Astrocyte (in vitro differentiated cells and primary cell): ENCODE measurements at places on chromosomes 4 and X. TPM values are rescaled to one million over a fixed set of nuclear protein-coding genes. Genes with fewer than 3 reads are reported as not detected.

The FGFBP1 gene
- not detected in 2 replicates for total RNA-seq

The PNMA3 gene
- 0.82 and 0.93 TPM in 2 replicates for total RNA-seq

The H2BW2 gene
- not detected in 2 replicates for total RNA-seq

The REELD1 gene
- not detected in 2 replicates for total RNA-seq

The PRPS2 gene
- total RNA-seq: 11.8 and 12.6 TPM in 2 replicates

The RTL9 gene
- 0.91 and 0.94 TPM in 2 replicates for total RNA-seq

The DKC1 gene
- total RNA-seq: 52.0 and 60.5 TPM in 2 replicates

The PAGE5 gene
- not detected in 2 replicates for total RNA-seq

The MAGEA9B gene
- total RNA-seq: not detected in 2 replicates

The NKRF gene
- 10.8 and 11.6 TPM in 2 replicates for total RNA-seq

The SLC34A2 gene
- total RNA-seq: 0.26 and 0.32 TPM in 2 replicates

The SLC38A5 gene
- 36.0 and 51.6 TPM in 2 replicates for total RNA-seq

The HTR2C gene
- not detected in 2 replicates for total RNA-seq

The PF4V1 gene
- total RNA-seq: not detected in 2 replicates

The PPEF2 gene
- not detected in 2 replicates for total RNA-seq

The DCLK2 gene
- 6.2 and 6.9 TPM in 2 replicates for total RNA-seq

The DRP2 gene
- total RNA-seq: 4.2 and 5.4 TPM in 2 replicates

The APELA gene
- 0.30 and 0.89 TPM in 2 replicates for total RNA-seq

The ATP7A gene
- total RNA-seq: 15.0 and 17.2 TPM in 2 replicates

The RASGEF1B gene
- total RNA-seq: 0.77 and 1.5 TPM in 2 replicates

The EREG gene
- 0.14 and 0.30 TPM in 2 replicates for total RNA-seq

The HMX1 gene
- total RNA-seq: 0.25 TPM in 1 of 2 replicates, not detected in the other

The YIPF7 gene
- 0.30 and 0.31 TPM in 2 replicates for total RNA-seq

The CT47B1 gene
- not detected in 2 replicates for total RNA-seq

The MMRN1 gene
- 0.17 and 0.34 TPM in 2 replicates for total RNA-seq

The UCHL1 gene
- total RNA-seq: 1,149 and 1,154 TPM in 2 replicates

The CFAP47 gene
- total RNA-seq: not detected in 2 replicates

The ASMT gene
- not detected in 2 replicates for total RNA-seq

The WAS gene
- 0.75 and 1.1 TPM in 2 replicates for total RNA-seq
